Spinal cord (tissue), 10 donors: ENCODE measurements at places on chromosomes 7 and 10. TPM values are rescaled to one million over a fixed set of nuclear protein-coding genes. Genes with fewer than 3 reads are reported as not detected.

DNA sequence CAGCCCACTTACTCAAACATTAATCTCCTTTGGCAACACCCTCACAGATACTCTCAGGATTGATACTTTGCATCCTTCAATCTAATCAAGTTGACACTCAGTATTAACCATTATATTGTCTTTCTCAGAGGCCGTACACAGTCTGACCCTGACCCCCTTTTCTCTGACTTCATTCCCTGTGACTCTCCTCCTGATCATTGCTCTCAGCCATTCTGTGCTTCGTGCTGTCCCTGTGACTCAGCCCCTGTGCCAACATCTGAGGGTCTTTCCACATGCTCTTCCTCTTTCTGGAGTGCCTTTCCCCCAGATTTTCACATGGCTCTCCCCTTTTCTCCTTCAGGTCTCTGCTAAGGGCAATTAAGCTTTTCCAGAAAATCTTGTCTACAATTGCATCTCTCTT, 289.0 kb upstream of the PHYHIPL start:
- no peak for DNase-seq
- no peaks in the 10 kb centered on the region for H3K4me1 ChIP-seq
- no peaks in the 10 kb centered on the region for H3K27me3 ChIP-seq
- H3K4me3 ChIP-seq, result no peak overlapping the region
- no peak overlapping the region for H3K27ac ChIP-seq
- H3K36me3 ChIP-seq, result no peaks in the 10 kb centered on the region

- H3K36me3 ChIP-seq, result no peaks in the 10 kb centered on the region
- DNase-seq, result peak; percentile 54
- no peak overlapping the region for H3K4me3 ChIP-seq
- peaks cover 5% of the 10 kb centered on the region for H3K4me1 ChIP-seq
Observed at GRCh38 chr7:95028683-95029082, 121.3 kb downstream of the PPP1R9A start.

GRCh38 chr10:36281831-36282331, 639.8 kb upstream of the FZD8 start:
- no peaks in the 10 kb centered on the region for H3K36me3 ChIP-seq
- no peak for DNase-seq
- no peak overlapping the region for H3K27ac ChIP-seq
- no peak overlapping the region for H3K4me3 ChIP-seq
- no peaks in the 10 kb centered on the region for H3K27me3 ChIP-seq

DNA sequence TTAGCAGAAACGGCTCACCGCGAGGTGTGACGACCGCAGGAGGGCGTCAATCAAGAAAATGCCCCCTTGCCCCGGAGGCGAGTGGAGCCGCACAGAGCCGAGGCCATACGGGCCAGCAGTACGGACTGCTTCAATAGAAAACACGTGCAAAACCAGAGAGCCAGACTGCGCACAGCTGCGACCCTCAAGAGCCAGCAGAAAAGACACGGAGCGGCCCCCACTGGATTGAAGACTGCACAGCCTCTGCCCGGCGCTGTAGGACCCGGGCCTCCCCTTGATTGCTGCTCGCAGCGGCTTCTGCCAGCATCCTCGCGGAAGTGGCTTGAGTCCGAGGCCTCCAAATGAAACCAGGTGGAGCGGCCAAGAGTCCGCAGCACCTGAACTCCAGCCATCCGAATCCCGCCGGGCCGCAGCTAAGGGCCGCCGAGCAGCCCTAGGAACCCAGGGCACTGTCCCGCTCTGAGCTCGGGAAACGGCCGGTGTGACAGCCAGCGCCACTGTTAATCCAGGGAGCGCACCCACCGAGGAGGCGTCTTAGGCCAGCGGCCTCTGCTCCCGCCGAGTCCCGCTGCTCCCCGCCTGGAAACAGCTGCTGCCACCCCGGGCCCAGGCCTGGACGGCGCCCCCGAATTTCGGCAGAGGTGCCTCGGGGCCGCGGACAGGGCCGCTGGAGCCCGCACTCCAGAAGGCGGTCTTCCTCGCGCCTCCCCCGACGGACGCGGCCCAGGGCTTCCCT, 660 bp upstream of the HHEX start:
- no peak for DNase-seq
- H3K4me3 ChIP-seq, result peak overlapping the region; percentile 37
- H3K4me1 ChIP-seq, result peaks cover 27% of the 10 kb centered on the region
- peaks cover 65% of the 10 kb centered on the region for H3K27me3 ChIP-seq

The IFIT1B gene
- total RNA-seq, result 6.7 TPM

The FAM180A gene
- 0.99 TPM for total RNA-seq

The SLF2 gene
- 64.2 TPM for total RNA-seq

The IKZF1 gene
- 9.0 TPM for total RNA-seq
